ENCODE measurements at places on chromosomes 7 and 10.

DNA sequence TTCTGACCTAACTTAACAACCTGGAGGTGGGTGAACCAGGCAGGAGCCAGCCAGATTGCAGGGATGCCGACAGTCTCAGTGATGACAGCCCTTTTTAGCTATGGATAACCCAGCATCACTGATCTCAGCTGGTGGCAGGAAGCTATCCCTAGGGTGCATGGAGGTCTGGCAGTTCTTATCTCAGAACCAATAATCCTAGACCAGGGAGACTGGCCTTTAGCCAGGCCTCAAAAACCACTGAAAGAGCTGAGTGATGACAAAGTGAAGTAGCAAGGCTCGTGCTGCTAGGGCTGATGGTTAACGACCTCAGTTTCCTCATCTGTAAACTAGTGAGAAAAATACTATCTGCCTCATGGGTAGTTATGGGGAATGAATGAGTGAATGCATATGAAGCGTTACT, 112.5 kb downstream of the RALA start:
- peak; percentile 16 for DNase-seq

DNA sequence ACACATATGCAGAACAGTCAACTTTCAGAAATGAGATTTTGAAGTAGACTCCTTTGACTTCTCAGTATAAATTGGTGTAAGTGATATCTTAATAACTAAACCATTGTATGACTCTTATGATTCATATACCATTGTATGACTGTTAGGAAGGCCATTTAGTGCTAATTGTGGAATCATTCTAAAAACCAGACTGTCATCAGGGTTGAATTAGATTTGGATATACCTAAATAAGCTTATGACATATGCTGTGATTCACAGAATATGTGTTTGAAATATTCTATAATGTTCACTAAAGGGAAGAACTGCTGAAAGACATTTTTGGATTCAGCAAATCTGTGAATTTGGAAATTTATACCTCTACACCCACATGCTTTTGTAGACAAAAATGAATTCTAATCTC, 438.1 kb downstream of the MDFIC start:
- DNase-seq, result no peak

GRCh38 chr7:85306115-85306514, 119.3 kb upstream of the SEMA3D start:
- no peak for DNase-seq

- DNase-seq, result no peak
Measured at GRCh38 chr10:6610647-6611046, 30.6 kb upstream of the PRKCQ start.

- DNase-seq, result peak; percentile 32
Measured at GRCh38 chr7:128783143-128783861, 7.7 kb upstream of the OPN1SW start.

- DNase-seq, result no peak
Measured at GRCh38 chr7:17498230-17498629, 199.8 kb downstream of the AHR start.

DNA sequence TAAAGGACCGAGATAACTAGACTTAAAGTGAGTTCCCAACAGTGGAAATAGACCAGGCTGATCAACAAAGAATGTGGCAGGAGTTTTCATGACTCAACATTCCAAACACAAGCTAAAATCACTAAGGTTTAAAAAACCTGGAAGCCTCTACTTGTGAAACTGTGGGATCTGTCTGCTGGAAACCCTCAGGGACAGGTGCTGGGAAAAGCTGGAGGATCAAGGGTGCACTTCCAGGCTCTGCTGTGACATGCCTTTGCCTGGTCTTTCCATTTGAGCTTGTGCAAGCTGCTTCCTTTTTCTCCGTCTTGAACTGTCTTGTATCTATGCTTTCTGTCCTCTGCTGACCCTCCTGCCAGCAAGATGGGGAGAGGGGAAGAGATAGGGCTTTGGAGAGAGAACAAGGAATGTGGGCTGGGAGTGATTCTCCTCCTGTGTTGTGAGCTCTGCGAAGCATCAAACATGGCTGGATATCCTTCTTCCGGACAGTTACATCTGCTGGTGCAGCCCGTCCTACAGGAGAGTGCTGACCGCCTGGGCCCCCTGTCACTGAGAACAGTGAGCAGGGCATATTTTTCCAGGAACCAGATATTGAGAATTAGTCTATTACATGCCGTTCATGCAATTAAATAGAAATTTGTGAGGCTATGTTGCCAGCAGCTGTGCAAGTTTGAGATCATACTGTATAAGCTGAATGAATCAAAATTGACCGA, 25.5 kb downstream of the ARHGAP22 start:
- DNase-seq, result no peak

DNA sequence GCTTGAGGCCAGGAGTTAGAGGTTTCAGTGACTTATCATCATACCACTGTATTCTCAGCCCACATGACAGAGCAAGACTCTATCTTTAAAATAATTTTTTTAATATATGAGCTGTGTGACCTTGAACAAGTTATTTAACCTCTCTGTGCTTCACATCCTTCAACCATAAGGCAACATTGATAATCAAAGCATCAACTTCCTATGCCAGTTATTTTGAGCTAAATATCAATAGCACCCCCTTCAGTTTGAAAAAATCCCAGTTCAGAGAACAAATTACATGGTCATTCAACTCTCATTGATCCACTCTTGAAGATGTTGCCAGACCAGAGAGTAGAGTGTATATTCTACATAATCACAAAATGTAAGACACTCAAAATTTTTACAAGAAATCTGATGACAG, 53.0 kb downstream of the ASNS start:
- no peak for DNase-seq

DNA sequence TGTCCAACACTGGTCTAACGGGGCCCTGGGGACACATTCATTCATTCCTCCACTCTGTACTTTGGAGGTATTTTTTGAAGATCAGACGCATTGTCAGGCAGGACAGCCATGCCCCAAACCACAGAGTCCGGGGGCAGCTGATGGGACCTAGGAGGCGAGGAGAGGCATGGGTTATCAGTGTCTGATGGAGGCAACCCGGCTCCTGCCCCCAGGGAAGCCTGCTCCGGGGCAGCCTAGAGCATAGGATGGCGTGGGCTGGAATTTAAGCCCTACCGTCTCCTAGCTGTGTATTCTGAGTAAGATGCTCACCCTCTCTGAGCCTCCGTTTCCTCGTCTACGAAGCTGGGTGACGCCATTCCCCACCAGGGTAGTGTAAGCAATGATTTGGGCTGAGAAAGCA, 55.4 kb upstream of the ELN start:
- DNase-seq, result no peak

GRCh38 chr10:62658516-62658915, 146.0 kb upstream of the ADO start:
- DNase-seq, result no peak

GRCh38 chr10:122692744-122693143, 6.9 kb downstream of the C10orf120 start:
- DNase-seq, result no peak

- no peak for DNase-seq
Measured at GRCh38 chr7:105820363-105821066, 55.9 kb downstream of the ATXN7L1 start.

GRCh38 chr7:37445790-37446189, 2.9 kb downstream of the ELMO1 start:
- DNase-seq, result no peak

- no peak for DNase-seq
Measured at GRCh38 chr10:58326967-58327381, 7.8 kb upstream of the UBE2D1 start.

DNA sequence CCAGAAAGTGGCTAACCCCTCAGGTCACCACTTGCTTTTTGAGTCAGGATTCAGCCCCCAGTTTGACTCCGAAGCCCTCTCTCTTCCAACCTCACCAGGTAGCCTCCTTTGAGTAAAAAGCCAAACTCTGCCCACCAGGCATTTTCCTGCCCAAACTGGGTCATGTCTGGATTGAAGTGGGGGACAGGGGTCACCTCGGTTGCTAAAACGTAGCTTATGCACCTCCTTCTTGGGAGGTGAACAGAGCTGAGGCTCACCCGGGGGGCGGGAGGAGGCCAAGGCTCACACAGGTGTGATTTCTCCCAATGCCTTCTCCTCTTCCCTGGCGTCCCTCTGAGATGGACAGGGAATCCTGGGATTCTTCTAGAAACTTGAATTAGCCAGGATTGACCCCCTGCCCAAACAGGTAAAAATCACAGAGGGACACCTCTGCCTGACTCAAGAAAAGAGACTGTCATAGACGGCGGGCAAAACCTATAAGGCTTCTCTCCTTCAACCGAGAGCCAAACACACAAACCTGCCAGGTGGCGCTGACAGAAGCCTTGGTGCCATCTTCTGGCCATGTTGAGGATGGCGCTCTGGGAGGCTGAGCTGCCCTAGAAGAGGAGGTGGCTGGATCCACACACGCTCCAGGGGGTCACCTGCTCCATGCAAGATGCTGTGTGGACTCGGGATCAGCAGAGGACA, 51.6 kb downstream of the PRLHR start:
- DNase-seq, result peak; percentile 46

DNA sequence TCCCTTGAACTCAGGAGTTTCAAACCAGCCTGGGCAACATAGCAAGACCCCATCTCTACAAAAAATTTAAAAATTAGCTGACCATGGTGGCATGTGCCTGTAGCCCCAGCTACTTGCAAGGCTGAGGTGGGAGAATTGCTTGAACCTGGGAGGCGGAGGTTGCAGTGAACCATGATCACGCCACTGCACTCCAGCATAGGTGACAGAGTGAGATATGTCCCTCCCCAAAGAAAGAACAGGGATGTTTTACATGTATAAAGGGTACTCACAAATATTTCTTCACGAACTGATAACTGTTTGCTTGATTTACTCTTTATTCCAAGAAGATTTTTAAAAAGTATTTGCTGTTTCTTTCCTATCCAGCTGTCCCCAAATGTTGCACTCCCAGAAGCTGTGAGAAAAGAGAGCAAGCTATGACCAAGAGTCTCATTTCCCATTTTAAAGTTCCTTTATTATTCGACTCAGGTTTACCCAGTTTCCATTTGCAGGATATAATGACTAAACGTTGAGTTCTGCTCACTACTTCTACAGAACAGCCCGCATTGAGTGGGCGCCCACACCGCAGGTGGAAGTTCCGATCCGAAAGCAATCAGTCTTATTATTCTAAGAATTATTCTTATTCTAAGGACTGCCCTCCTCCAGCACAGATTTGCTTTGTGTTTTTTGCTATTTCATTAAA, 90.7 kb downstream of the APBB1IP start:
- no peak for DNase-seq

DNA sequence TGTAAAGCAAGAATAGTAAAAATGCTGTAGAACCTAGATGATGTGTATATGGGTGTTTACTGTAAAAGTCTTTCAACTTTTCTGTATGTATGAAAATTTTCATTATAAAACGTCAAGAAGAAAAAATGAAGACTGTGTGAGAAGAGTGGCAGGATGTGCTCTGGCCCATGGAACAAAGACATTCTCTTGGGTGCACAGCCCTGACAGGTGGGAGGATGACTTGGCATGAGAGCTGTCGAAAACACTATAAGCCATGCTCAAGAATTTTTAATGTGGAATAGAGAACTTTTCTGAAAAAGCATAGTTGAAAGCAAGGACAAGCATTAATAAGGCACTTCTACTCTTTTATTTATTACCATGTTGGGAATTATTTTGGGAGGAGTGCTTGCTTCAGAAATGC, 184.1 kb upstream of the PRR15 start:
- DNase-seq, result no peak

DNA sequence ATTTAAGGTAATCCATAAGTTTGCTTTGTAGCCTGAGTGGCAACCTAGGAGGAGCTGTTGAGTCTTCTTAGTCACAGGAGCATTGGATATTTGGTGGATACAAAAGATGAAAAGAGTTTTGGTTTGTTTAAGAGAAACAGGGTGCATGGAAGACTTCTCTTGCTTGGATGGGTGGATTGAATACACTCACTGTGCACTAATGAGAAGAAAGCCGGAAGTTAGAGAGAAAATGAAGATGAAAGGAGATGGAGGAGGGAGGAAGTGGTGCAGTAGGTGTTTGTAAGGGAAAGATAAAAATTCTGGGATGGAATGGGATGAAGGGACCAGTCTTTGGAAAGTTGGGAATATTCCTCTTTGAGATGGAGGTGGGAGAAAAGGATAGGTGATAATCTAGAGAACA, 7.7 kb downstream of the MDFIC start:
- no peak for DNase-seq

DNA sequence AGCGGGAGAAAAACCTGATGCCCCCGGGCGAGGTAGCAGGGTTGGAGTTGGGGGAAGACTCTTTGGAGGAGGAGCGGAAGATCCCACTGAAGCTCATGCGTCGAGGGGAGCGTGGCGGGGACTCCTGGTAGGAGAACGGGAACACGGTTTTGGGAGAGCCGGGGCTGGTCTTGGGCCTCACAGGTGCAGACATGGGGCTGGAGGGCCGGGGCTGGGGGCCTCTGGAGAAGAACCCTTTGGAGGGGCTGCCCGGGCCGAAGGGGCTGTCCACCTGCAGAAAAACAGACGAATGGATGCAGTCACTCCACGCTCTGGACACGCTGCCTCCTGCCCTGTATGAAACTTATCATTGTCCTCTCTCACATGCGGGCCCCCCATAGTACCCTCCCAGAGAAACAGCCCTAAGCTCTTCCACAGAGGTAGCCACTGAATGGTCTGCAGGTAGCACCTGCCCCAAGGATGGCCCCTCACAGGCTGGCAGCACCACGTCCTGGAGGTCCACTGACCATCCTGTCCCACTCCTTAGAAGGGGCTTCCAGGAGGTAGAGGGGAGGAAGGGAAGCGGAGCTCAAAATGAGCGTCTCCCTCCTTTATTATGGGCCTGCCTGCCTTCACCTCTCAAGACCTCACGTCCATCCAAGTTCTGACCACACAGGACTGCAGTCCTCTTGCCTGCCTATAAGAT, 95.6 kb downstream of the PRKAG2 start:
- DNase-seq, result no peak

DNA sequence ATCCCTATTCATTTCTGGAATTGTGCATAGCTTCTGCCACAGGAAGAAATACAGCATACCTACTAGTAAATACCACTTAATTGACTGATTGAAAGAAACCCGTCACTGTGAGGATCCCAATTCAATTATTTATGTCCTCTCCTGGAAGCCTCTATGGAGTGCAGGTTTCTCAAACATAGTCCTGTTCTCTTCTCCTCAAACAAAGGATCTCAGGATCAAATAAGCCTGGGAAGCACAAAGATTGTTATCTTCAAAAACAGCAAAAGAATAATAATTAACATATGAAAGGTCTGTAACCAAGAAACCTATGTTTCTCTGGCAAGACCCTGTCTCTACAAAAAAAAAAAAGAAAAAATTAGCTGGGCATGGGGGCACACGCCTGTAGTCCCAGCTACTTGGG, 127.3 kb downstream of the KCNMA1 start:
- DNase-seq, result no peak

DNA sequence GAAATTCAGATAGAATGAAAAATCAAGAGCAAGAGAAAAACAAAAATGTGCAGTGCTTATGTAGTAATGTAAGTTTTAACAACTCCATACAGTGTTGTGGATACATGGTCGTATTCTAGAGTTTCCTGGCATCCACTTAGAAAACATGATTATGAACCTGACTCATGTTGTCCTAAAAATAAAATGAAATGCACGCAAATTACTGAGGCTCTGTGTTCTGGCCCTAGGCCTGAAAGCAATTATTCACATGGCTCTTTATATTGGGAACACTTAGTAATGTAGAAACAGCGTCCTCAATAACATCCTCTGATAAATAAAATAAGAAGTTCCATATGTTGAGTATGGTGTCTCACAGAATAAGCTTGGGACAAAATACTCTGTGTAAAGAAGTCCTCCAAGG, 200.2 kb upstream of the SEMA3E start:
- DNase-seq, result no peak

All from stimulated activated CD4-positive, alpha-beta T cell treated with anti-CD3 and anti-CD28 coated beads, Interleukin-2, amount 100 ng/mL, for 24 hours (primary cell).